ENCODE measurements at places on chromosomes 4 and X.

GRCh38 chr4:75343333-75343732 is 170.9 kb downstream of the RCHY1 start:
- no peaks in the 10 kb centered on the region for H3K4me1 ChIP-seq
- no peak overlapping the region for H3K4me3 ChIP-seq
- H3K27ac ChIP-seq: no peak overlapping the region
- DNase-seq: no peak
- H3K36me3 ChIP-seq: no peaks in the 10 kb centered on the region

DNA sequence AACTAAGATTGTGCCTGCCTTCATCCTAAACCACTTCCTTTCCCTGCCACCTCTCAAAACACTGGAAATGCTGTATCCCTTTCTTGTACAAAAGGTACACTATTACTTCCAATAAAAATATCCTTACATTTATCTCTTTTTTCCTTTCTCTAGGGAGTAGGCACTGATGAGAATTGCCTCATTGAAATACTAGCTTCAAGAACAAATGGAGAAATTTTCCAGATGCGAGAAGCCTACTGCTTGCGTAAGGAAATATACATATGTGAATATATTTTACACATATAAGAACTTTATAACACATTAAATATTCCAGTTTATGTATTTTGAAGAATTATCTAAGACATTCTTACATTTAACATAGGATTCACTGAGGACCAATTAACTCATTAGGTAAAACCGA is 71.7 kb downstream of the ANXA10 start:
- no peak for DNase-seq
- H3K27me3 ChIP-seq: no peaks in the 10 kb centered on the region
- no peak overlapping the region for H3K27ac ChIP-seq

- no peak overlapping the region for H3K27ac ChIP-seq
- peaks cover 29% of the 10 kb centered on the region for H3K36me3 ChIP-seq
- H3K27me3 ChIP-seq: no peaks in the 10 kb centered on the region
- peaks cover 5% of the 10 kb centered on the region for H3K4me1 ChIP-seq
- no peak overlapping the region for H3K4me3 ChIP-seq
- no peak for DNase-seq
Observed at GRCh38 chrX:20227116-20227515, 39.6 kb downstream of the RPS6KA3 start.

DNA sequence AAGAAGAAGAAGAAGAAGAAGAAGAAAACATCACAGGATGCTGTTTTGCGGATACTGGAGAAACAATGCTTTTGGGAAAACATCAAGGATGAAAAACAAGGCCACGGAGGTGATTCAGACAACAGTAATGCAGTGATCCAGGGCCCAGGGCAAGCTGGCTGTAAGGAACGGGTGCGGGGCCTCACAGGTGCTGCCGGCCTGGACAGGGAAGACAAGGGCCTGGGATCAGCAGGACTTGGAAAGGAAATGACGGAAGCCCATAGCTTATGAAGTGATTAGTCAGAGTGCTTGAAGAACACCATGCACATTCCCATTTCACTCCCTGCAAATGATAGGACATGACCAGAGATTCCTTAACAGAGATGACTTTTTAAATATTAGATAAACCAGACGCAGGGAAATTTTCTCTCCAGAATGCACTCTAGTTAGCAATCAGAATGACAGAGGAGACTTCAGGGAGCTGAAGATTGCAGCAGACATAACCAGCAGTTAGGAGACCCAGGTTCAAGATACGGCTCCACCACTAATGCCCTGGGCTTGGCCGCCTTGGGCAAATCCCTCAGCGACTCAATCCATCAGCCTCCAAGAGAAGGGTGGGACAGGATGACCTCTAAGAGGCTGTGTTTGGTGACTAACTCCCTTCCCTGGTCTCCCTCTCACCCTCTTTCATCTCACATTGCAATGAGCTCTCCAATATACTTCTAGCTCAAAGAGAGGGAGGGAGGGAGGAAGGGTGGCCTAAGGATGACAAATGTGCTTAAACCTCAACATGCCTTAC is 54.1 kb downstream of the APBB2 start:
- no peaks in the 10 kb centered on the region for H3K4me1 ChIP-seq
- no peak overlapping the region for H3K27ac ChIP-seq
- no peaks in the 10 kb centered on the region for H3K36me3 ChIP-seq
- H3K4me3 ChIP-seq: no peak overlapping the region
- H3K27me3 ChIP-seq: no peaks in the 10 kb centered on the region

GRCh38 chrX:1419545-1420355 is 27.8 kb upstream of the SLC25A6 start:
- no peak overlapping the region for H3K27ac ChIP-seq
- H3K27me3 ChIP-seq: no peaks in the 10 kb centered on the region
- H3K4me3 ChIP-seq: no peak overlapping the region
- H3K36me3 ChIP-seq: no peaks in the 10 kb centered on the region
- DNase-seq: peak; percentile 70
- H3K4me1 ChIP-seq: no peaks in the 10 kb centered on the region

- H3K4me3 ChIP-seq: no peak overlapping the region
- no peak overlapping the region for H3K27ac ChIP-seq
- no peaks in the 10 kb centered on the region for H3K4me1 ChIP-seq
- no peaks in the 10 kb centered on the region for H3K27me3 ChIP-seq
- H3K36me3 ChIP-seq: no peaks in the 10 kb centered on the region
Observed at GRCh38 chr4:20483416-20483815, 216.8 kb upstream of the PACRGL start.

- H3K36me3 ChIP-seq: no peaks in the 10 kb centered on the region
- H3K27me3 ChIP-seq: no peaks in the 10 kb centered on the region
- H3K27ac ChIP-seq: no peak overlapping the region
- no peak overlapping the region for H3K4me3 ChIP-seq
- no peak for DNase-seq
Observed at GRCh38 chr4:188053302-188053701, 56.1 kb downstream of the TRIML2 start.

DNA sequence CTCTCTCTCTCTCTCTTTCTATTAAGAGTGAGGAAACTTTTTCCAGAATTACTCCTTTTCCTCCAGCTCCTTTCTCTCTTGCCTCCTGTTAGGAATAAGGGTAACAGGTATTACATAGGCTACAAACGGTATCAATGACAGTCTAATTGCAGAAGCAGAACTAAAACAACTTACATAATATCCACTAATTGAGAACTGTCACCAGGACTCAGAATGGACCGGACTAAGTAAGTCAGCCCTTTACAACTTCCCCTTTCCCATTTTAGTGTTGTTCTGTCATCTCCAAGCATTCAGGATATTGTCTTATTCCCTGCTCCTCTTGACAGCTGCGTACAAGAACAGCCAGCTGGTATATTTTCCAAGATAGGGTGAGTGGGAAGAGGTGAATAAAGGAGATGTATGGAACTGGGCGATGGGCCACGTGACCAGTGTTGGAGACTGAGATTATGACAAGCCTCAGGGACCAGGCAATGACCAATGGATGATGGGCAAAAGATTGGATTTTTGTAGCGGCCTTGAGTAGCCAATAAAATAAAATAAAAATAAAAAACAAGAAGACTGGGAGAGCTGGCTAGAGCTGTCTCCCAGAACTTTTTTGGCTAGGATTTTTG is 2.3 kb upstream of the FNIP2 start:
- H3K36me3 ChIP-seq: no peaks in the 10 kb centered on the region
- no peak for DNase-seq
- H3K27me3 ChIP-seq: peaks cover 15% of the 10 kb centered on the region
- H3K4me1 ChIP-seq: peaks cover 39% of the 10 kb centered on the region
- H3K27ac ChIP-seq: no peak overlapping the region

DNA sequence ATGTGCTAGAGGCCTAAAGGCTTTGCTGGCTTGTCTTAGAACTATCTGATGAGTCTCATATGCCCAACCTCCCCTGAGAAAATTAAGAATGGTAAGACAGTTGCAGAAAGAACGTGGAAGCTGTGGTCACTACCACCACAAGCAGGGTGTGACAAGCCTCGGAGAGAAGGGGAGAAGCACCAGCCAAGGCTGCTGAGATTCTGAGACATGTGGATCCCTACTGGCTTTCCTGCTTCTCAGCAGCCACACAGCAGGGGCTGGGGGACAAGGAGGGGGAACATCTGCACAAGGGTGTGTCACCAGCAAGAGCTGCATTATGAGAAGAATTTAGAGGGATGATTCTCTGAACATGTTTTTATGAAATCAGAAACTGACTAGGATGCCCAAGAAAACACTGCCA is 19.4 kb downstream of the TAPT1 start:
- H3K27ac ChIP-seq: no peak overlapping the region
- no peak for DNase-seq
- no peaks in the 10 kb centered on the region for H3K36me3 ChIP-seq
- H3K4me3 ChIP-seq: no peak overlapping the region
- peaks cover 29% of the 10 kb centered on the region for H3K4me1 ChIP-seq

DNA sequence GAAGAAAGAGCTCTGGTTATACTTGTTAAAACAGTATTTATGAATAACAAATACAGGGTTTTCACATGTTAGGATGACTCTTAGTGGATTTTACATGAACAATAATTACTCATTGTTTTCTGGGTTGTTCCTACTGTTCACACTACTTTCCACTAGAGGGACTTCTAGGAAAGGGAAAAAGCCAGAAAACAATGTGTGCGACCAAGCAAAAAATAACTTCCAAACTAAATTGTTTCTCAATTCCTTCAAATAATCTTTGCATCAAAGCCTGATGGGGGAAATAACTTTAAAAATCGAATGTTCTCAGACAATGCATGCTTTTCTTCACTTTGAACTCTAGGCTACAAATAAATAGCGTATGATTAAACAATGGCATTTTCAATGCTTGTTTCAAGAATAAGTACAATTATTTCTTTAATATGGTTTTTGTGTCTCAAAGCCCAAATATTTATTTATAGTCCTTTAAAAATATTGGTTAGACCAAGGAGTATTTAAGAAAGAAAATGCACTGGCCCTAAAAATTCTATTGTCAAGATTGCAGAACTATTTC is 72.1 kb upstream of the ETNPPL start:
- no peak overlapping the region for H3K4me3 ChIP-seq
- H3K36me3 ChIP-seq: no peaks in the 10 kb centered on the region
- H3K27me3 ChIP-seq: no peaks in the 10 kb centered on the region
- DNase-seq: no peak

DNA sequence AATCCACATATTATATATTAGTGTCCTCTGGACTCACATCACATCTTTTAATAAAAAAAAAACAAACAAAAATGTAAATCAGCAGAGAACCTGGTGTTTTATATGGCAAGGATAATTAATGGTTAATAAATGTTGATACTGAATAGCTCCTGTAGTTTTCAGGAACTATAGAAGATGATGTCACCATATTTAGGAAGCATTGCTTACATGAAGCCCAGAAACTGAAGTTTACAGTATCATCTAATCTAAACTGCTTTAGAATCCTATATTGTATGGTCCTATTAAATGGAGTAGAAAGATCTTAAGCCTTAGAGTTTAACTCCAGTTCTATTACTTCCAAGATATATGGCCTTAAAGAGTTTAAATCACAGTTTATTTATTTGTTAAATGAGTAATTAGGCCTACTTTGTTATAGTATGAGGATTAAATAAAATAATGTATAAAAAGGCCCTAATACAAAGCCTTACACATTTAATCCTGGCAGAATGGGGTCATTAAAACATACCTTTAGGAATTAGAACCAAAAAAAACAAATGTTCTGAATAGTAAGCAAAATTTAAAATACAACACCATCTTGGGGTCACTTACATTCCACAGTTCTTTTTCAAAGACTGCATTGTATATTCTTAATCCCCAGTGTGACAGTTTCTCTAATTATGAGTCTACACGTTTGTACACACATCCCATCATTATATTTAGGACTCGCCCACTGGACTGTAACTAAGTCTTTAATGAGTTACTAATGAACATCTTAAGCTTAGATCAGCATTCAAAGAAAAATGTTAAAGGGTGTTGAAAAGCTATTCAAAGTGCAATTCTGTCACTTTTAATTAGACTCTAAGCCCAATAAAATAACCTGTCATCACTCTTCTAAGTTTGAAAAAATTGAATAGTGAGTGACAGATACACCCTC is 305.9 kb downstream of the ADGRL3 start:
- H3K27ac ChIP-seq: no peak overlapping the region
- H3K36me3 ChIP-seq: no peaks in the 10 kb centered on the region
- no peaks in the 10 kb centered on the region for H3K27me3 ChIP-seq
- no peak for DNase-seq
- no peak overlapping the region for H3K4me3 ChIP-seq

DNA sequence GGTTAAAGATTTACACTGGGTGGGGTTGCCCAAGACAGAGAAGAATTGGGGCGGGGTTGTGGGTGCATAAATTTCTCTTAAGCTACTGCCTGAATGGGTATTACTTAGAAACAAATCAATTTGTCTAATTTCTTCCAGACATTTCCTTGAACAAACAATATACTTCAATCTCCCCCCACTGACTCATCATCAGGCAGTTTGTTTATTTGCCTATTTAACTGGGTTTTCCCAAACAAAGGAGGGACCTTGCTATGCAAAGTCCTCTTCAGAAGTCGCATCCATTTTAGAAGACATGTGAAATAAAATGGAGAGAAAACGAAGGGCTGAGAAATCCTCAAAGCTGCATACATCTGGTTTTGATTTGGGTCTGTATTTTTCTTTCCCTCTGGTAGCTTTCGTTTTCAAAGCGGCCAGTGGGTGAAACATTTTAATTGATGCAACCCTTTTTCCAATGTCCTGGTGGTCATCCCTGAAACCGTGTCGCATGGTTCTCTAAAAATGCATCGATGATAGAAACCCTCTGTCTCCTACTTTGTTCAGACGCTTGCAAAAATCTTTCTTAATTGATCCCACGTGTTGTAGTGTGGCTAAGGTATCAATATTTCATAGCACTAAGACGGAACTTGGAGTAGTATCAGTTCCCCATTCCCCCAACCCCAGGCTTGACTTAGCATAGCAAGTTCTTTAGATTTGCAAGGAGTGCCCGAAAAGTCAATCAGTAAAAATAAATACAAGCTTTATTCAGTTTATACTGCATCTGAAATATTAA is 115.1 kb upstream of the MXRA5 start:
- no peak for DNase-seq
- H3K4me1 ChIP-seq: no peaks in the 10 kb centered on the region
- H3K27me3 ChIP-seq: no peaks in the 10 kb centered on the region
- no peak overlapping the region for H3K4me3 ChIP-seq
- H3K27ac ChIP-seq: no peak overlapping the region

DNA sequence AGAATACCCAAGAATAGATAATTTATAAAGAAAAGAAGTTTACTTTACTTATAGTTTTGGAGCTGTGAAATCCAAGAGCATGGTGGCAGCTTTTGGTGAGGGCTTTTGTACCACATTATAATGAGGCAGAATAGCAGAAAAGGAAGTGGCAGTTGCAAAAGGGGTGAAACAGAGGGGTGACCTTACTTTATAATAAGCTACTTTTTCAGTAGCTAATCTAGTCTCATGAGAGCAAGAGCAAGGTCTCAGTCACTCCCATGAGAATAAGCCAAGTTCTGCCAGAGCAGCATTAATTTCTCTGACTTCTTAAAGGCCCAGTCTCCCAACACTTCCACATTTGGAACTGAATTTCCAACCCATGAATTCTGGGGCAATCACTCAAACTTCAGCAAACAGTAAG is 502.0 kb downstream of the GBA3 start:
- H3K27me3 ChIP-seq: no peaks in the 10 kb centered on the region
- DNase-seq: no peak
- no peaks in the 10 kb centered on the region for H3K4me1 ChIP-seq
- H3K27ac ChIP-seq: no peak overlapping the region

GRCh38 chr4:4937926-4938325 is 78.5 kb downstream of the MSX1 start:
- no peak overlapping the region for H3K27ac ChIP-seq
- no peaks in the 10 kb centered on the region for H3K27me3 ChIP-seq
- no peak overlapping the region for H3K4me3 ChIP-seq
- no peaks in the 10 kb centered on the region for H3K36me3 ChIP-seq
- DNase-seq: no peak

GRCh38 chr4:173246719-173247118 is 78.1 kb downstream of the GALNT7 start:
- DNase-seq: no peak
- H3K27me3 ChIP-seq: no peaks in the 10 kb centered on the region
- H3K4me1 ChIP-seq: peaks cover 5% of the 10 kb centered on the region
- H3K36me3 ChIP-seq: peaks cover 9% of the 10 kb centered on the region

Data from spleen (tissue), 13 donors.